ENCODE measurements at places on chromosomes 7 and 10. TPM values are rescaled to one million over a fixed set of nuclear protein-coding genes. Genes with fewer than 3 reads are reported as not detected.

The PALD1 gene
- total RNA-seq = 4.9 TPM

The PIK3CG gene
- total RNA-seq = 0.82 TPM

The CYREN gene
- total RNA-seq = 25.5 TPM

The PTPRZ1 gene
- total RNA-seq = 3.0 TPM

The MAGI2 gene
- total RNA-seq = 5.9 TPM

The RAMP3 gene
- total RNA-seq = 77.2 TPM

The GJC3 gene
- not detected for total RNA-seq

The CFAP69 gene
- total RNA-seq = 3.7 TPM

The EEPD1 gene
- 4.0 TPM for total RNA-seq

The GARIN1A gene
- 0.63 TPM for total RNA-seq

The SLC13A1 gene
- total RNA-seq = not detected

The FFAR4 gene
- total RNA-seq = not detected

The TFEC gene
- total RNA-seq = 2.1 TPM

The SDK1 gene
- 3.6 TPM for total RNA-seq

The ABLIM1 gene
- 404 TPM for total RNA-seq

The LLCFC1 gene
- not detected for total RNA-seq

The FBH1 gene
- 93.4 TPM for total RNA-seq

The PRKG1 gene
- total RNA-seq = 31.1 TPM

The AP1S1 gene
- total RNA-seq = 16.1 TPM

The OR2A12 gene
- total RNA-seq = not detected

The APBB1IP gene
- total RNA-seq = 1.4 TPM

The CYP2E1 gene
- 2.9 TPM for total RNA-seq

The GDF2 gene
- total RNA-seq = not detected

The STEAP2 gene
- 26.7 TPM for total RNA-seq

The CLEC2L gene
- total RNA-seq = not detected

The NPS gene
- not detected for total RNA-seq

The OPALIN gene
- total RNA-seq = not detected

The NOS3 gene
- total RNA-seq = 14.5 TPM

The DKK1 gene
- 3.7 TPM for total RNA-seq

The TMEM130 gene
- total RNA-seq = 1.1 TPM

The ACTL6B gene
- not detected for total RNA-seq

The AASS gene
- 27.4 TPM for total RNA-seq

The LSM5 gene
- 12.9 TPM for total RNA-seq

The RBP4 gene
- 48.2 TPM for total RNA-seq

The SLC39A12 gene
- not detected for total RNA-seq

The SH2B2 gene
- total RNA-seq = 1.3 TPM

The HABP2 gene
- total RNA-seq = not detected

The HMX2 gene
- not detected for total RNA-seq

The MOGAT3 gene
- total RNA-seq = not detected

The KCNH2 gene
- 119 TPM for total RNA-seq

The EBF3 gene
- 5.8 TPM for total RNA-seq

The FAM25G gene
- not detected for total RNA-seq

The SVOPL gene
- not detected for total RNA-seq

The RNF32 gene
- total RNA-seq = not detected

The CPN1 gene
- total RNA-seq = not detected

The ZNF853 gene
- total RNA-seq = 25.2 TPM

The TMEM178B gene
- total RNA-seq = 15.8 TPM
